ENCODE measurements at places on chromosomes 11 and 22. TPM values are rescaled to one million over a fixed set of nuclear protein-coding genes. Genes with fewer than 3 reads are reported as not detected.

NAALADL1 gene
- not detected for total RNA-seq

KRTAP5-11 gene
- total RNA-seq, result not detected

A4GALT gene
- 5.3 TPM for total RNA-seq

TREH gene
- total RNA-seq, result not detected

RAB36 gene
- total RNA-seq, result 2.2 TPM

POU2AF3 gene
- total RNA-seq, result 0.28 TPM

SLC25A18 gene
- total RNA-seq, result 2.2 TPM

NRGN gene
- 17.0 TPM for total RNA-seq

FJX1 gene
- 34.3 TPM for total RNA-seq

OR52N5 gene
- 6.8 TPM for total RNA-seq

HEPN1 gene
- not detected for total RNA-seq
